ENCODE measurements at places on chromosomes 12 and 14. TPM values are rescaled to one million over a fixed set of nuclear protein-coding genes. Genes with fewer than 3 reads are reported as not detected.
A peak's percentile ranks its signal among the peaks of the same experiment; 100 is the strongest.

The EXOC3L4 gene
- 4.2 TPM for total RNA-seq

The SLC35F4 gene
- not detected for total RNA-seq

The IL22 gene
- total RNA-seq: not detected

The SOAT2 gene
- total RNA-seq: not detected

- no peak overlapping the region for H3K4me3 ChIP-seq
- H3K4me1 ChIP-seq: no peaks in the 10 kb centered on the region
- no peak overlapping the region for H3K27ac ChIP-seq
- no peaks in the 10 kb centered on the region for H3K27me3 ChIP-seq
- DNase-seq: no peak
- H3K36me3 ChIP-seq: no peaks in the 10 kb centered on the region
Observed at GRCh38 chr12:100566887-100567637, 6.4 kb upstream of the GAS2L3 start.

GRCh38 chr12:3326156-3326849 lies 164.7 kb upstream of the PRMT8 start:
- no peaks in the 10 kb centered on the region for H3K36me3 ChIP-seq
- no peaks in the 10 kb centered on the region for H3K27me3 ChIP-seq
- no peak for DNase-seq
- no peak overlapping the region for H3K27ac ChIP-seq
- no peaks in the 10 kb centered on the region for H3K4me1 ChIP-seq

DNA sequence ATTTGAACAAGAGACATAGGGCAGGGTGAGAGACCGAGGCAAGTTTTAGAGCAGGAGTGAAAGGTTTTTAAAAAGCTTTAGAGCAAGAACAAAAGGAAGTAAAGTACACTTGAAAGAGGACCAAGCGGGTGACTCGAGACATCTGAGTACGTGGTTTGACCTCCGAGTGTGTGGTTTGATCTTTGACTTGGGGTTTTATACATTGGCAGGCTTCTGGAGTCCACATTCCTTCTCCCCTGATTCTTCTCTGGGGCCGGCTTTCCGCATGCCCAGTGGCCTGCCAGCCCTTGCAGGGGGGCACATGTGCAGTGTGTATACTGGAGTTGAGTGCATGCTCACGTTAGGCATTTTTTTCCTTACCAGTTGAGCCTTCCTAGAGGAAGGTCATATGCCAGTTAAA lies 96.3 kb downstream of the SLC15A4 start:
- H3K27me3 ChIP-seq: no peaks in the 10 kb centered on the region
- DNase-seq: no peak
- no peaks in the 10 kb centered on the region for H3K4me1 ChIP-seq
- no peaks in the 10 kb centered on the region for H3K36me3 ChIP-seq
- no peak overlapping the region for H3K4me3 ChIP-seq
- no peak overlapping the region for H3K27ac ChIP-seq

DNA sequence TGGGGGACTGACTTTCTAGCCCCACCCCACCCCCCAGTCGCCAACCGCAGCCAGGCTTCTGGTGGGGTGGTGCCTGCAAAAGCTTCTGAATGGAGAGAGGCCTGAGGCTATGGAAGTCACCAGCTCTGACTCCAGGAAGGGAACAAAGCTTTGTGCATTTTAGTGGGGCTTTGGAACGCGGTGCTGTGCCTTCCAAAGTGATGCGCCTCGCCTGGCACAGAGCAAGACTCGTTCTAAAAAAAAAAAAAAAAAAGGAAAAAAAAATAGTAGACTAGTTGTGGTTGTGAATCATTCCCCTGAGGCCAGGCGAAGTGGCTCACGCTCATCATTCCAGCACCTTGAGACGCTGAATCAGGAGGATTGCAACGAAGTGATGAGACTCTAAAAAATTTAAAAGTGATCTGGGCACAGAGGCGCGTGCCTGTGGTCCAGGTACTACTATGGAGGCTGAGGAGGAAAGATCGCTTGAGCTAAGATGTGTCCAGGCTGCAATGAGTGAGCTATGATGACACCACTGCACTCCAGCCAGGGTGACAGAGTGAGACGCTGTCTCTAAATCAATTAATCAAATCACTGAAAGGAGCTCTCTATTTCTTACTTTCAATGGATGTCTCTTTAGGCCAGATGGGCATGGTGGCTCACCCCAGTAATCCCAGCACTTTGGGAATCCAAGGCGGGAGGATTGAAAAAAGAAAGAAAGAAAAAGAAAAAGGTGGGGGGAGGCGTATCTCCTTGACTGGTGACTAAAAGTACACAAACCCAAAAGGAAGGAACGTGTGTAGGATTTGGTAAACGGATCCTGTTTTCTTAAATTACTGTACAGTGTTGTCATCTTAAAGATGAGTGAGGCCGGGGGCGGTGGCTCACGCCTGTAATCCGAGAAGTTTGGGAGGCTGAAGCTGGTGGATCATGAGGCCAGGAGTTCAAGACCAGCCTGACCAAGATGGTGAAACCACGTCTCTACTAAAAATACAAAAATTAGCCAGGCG lies 259.6 kb upstream of the ALG10B start:
- H3K36me3 ChIP-seq: no peaks in the 10 kb centered on the region
- no peak overlapping the region for H3K27ac ChIP-seq
- H3K27me3 ChIP-seq: no peaks in the 10 kb centered on the region
- no peak for DNase-seq
- H3K4me1 ChIP-seq: no peaks in the 10 kb centered on the region
- H3K4me3 ChIP-seq: no peak overlapping the region

DNA sequence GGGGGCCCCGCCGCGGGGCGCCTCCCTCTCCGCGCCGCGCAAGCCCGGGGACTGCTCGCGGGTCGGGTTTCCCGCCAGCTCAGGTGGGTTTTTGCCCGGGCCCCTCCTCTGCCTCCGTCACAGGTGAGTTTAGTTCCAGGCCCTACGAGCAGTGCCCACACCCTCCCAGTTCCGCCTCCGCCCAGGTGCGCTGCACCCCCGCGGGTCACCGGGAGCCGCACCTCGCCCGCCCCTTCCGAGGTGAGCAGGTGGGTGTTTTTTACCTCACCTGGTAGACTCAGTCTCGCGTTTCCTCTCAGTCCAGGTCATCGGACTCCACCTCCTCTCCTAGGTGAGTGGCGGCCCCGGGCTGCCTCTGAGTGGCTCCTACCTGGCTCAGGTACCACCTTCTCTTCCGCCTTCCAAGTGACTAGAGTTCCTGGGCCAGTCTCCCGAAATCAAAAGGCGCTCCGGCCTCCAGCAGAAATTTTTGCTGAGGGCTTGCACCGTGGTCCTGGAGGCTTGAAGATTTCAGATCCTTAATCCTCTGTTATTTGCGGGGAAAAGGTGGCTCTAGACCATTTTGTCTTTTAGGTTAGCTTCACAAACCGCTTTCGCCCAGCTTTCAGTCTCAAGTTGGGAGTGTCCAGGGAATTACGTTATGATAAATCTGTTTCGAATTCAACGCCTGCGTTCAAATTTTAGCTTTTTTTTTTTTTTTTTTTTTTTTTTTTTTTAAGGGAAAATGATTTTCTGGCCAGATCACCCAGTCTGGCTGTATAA lies at the start of gene TMEM30B:
TMEM30B (minus strand) TSS at position 153 of the 762 bp plus-strand sequence. CDS start 191 bp downstream, outside the sequence.
- no peaks in the 10 kb centered on the region for H3K27me3 ChIP-seq
- DNase-seq: peak; percentile 95
- peak within 1 kb of the TSS; percentile 97 for H3K27ac ChIP-seq
- no peaks in the 10 kb centered on the region for H3K4me1 ChIP-seq
- peak within 1 kb of the TSS; percentile 66 for H3K4me3 ChIP-seq
- H3K36me3 ChIP-seq: no peaks in the 10 kb centered on the region

- no peak overlapping the region for H3K4me3 ChIP-seq
- no peak overlapping the region for H3K27ac ChIP-seq
- H3K27me3 ChIP-seq: peaks cover 5% of the 10 kb centered on the region
- no peak for DNase-seq
Observed at GRCh38 chr14:93799989-93800921, 12.0 kb upstream of the PRIMA1 start.

DNA sequence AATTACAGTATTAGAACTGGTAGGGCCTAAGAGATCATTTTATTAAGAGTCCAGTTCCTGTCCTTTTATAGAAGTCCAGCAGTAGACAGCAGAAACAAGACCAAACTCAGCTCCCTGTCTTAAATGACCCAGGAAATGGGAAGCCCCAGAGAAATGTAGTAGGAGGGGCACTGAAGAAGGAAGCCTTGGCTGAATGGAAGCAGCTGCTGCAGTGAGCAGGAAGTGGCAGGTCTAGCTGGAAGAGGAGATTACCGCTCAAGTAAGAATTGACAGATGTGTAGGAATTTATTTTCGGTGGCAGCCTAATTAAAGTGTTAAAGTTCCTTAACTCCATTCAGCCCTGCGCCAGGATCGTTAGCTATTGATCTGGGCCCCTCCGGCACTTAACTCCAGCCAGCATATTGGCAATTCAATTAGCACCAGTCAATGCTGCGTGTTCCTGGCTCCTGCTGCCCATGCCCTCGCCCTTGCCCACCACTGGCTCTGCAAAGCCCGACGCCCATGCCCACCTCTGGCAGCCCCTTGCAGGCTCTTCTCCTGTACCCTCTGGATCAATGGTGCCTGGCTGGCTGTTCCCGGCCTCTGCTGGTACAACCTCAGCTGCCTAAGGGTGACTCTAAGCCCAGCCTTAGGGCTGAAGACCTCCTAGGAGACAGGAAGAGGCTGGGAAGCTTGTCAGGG lies 21.1 kb downstream of the ZFHX2 start:
- DNase-seq: no peak
- no peaks in the 10 kb centered on the region for H3K4me1 ChIP-seq
- no peaks in the 10 kb centered on the region for H3K27me3 ChIP-seq
- no peak overlapping the region for H3K4me3 ChIP-seq

DNA sequence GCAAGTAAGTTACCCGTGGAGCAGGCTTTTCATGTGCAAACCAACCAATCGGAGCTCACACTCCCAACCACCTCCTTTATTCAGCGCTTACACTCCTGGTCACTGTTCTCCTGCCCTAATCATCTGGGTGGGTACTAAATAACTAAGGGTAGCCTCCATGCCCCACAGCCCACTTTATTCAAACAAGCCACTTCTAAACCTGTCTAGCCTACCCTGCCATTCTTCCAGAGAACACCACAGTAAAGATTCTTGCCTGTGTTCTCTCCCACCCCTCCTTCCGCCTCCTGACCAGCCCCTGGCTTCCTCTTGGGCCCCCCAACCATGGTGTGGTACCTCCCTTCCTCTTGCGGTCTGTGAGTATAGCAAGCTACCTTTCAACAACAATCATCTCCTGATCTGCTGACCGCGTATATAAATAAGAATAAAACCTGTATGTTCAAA lies 581.9 kb downstream of the VRK1 start:
- H3K27me3 ChIP-seq: peaks cover 6% of the 10 kb centered on the region
- H3K27ac ChIP-seq: no peak overlapping the region
- no peak overlapping the region for H3K4me3 ChIP-seq
- no peaks in the 10 kb centered on the region for H3K4me1 ChIP-seq
- H3K36me3 ChIP-seq: no peaks in the 10 kb centered on the region

GRCh38 chr12:22287776-22288621 lies 46.5 kb downstream of the ST8SIA1 start:
- no peak overlapping the region for H3K27ac ChIP-seq
- no peak overlapping the region for H3K4me3 ChIP-seq
- no peak for DNase-seq
- peaks cover 5% of the 10 kb centered on the region for H3K4me1 ChIP-seq
- H3K36me3 ChIP-seq: no peaks in the 10 kb centered on the region

- H3K27ac ChIP-seq: no peak overlapping the region
- no peak for DNase-seq
- no peaks in the 10 kb centered on the region for H3K27me3 ChIP-seq
- no peaks in the 10 kb centered on the region for H3K4me1 ChIP-seq
Observed at GRCh38 chr14:93923626-93924025, 3.5 kb upstream of the FAM181A start.

GRCh38 chr12:124938108-124938507 lies 23.7 kb upstream of the UBC start:
- peaks cover 29% of the 10 kb centered on the region for H3K4me1 ChIP-seq
- no peak for DNase-seq
- no peaks in the 10 kb centered on the region for H3K36me3 ChIP-seq
- no peaks in the 10 kb centered on the region for H3K27me3 ChIP-seq
- peak overlapping the region; percentile 44 for H3K4me3 ChIP-seq

GRCh38 chr12:94027561-94027960 lies 120.8 kb upstream of the PLXNC1 start:
- DNase-seq: no peak
- H3K27ac ChIP-seq: no peak overlapping the region
- peaks cover 1% of the 10 kb centered on the region for H3K4me1 ChIP-seq
- H3K36me3 ChIP-seq: no peaks in the 10 kb centered on the region
- no peak overlapping the region for H3K4me3 ChIP-seq

DNA sequence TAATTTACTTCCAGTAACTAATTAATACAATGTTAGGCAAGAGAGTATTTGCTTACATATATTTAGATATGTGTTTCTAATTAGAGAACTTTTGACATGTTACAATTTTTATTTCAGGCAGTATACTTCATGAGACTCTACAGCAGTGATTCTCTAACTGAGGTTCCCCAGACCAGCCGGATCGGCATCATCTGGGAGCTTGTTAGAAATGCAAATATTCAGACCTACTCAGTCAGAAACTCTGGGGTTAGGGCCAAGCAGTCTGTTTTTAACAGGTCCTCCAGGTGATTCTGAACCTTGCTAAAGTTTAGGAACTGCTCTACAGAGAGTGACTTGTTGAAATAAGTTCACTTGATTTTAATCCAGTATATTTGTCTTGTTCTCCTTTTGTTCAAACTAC lies 46.5 kb downstream of the ARID2 start:
- H3K27ac ChIP-seq: no peak overlapping the region
- H3K4me1 ChIP-seq: peaks cover 5% of the 10 kb centered on the region
- no peak overlapping the region for H3K4me3 ChIP-seq
- H3K27me3 ChIP-seq: no peaks in the 10 kb centered on the region
- H3K36me3 ChIP-seq: no peaks in the 10 kb centered on the region
- no peak for DNase-seq

DNA sequence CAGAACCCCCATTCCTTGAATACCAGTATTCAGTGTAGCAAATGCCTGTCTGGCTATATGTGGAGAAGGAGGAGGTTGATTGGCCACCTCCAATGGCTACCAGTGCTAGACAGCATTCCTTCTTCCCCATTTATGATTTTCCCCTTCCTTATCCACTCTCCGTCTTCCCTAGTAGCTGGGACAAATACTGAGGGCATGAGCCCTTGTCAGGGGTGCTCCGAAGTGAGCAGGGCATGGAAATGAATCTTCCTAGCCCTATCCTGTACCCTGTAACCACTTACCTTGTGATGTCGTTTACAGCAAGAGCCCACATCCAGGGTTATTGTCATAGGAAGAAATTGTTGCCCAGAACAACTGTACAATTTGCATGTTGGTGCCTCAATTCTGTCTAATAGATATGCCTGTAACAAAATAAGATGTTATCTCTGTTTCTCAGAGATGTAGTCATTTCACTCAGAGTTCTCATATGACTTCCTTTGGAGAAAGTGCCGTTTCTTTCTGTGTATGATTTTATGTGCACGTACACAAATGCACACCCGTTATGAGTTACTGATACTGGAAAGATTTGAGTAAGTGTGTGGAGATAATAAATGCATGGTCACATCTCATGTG lies 423.7 kb downstream of the EGLN3 start:
- peaks cover 6% of the 10 kb centered on the region for H3K4me1 ChIP-seq
- DNase-seq: no peak
- no peaks in the 10 kb centered on the region for H3K36me3 ChIP-seq
- no peak overlapping the region for H3K4me3 ChIP-seq
- no peaks in the 10 kb centered on the region for H3K27me3 ChIP-seq
